ENCODE measurements at places on chromosomes 6 and 20.

GRCh38 chr20:59515013-59515905 lies 89.1 kb upstream of the PHACTR3 start:
- DNase-seq = no peak

- no peak for DNase-seq
Measured at GRCh38 chr6:39777218-39777617, 15.0 kb upstream of the DAAM2 start.

DNA sequence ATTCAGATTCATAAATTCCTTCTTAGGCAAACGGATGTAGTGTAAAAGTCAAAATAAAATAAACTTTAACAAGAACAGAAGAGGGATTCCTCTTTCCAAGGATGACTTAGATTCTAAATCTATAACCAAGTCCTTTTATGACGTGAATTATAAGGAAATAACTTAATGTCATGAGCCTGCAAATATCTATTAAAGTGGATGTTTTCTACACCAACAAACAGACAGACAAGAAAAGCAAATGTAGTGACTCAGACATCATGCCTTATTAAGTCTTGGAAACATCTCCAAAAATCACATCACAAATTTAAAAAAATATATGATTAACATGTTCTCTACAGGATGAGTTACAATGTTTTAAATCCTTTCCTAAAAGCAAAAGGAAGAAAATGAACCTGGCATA lies 397.1 kb downstream of the ESR1 start:
- no peak for DNase-seq

- DNase-seq = no peak
Measured at GRCh38 chr6:56525974-56526789, 116.5 kb downstream of the DST start.

- DNase-seq = no peak
Measured at GRCh38 chr20:2507464-2507863, 1.3 kb downstream of the ZNF343 start.

GRCh38 chr20:56429502-56429901 lies 17.4 kb downstream of the CASS4 start:
- DNase-seq = no peak

DNA sequence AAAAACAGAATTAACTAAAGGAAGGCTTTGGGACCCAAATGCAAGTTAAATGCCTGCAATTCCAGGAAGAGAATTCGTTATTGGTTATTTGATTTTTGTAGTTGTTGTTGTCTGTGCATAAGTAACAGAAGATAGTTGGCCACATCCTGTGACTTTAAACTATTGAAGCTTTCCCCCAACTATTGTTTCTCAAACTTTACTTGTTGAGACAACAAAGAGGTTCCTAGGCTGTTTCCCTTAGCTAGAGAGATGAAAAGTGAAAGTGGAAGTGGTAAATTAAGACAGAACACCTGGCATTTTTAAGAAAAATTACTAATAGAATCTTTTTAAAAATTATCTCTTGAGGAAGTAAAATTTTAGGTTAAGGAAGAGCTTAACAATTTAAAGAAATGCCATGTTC lies 525.2 kb downstream of the PKHD1 start:
- peak; percentile 15 for DNase-seq

DNA sequence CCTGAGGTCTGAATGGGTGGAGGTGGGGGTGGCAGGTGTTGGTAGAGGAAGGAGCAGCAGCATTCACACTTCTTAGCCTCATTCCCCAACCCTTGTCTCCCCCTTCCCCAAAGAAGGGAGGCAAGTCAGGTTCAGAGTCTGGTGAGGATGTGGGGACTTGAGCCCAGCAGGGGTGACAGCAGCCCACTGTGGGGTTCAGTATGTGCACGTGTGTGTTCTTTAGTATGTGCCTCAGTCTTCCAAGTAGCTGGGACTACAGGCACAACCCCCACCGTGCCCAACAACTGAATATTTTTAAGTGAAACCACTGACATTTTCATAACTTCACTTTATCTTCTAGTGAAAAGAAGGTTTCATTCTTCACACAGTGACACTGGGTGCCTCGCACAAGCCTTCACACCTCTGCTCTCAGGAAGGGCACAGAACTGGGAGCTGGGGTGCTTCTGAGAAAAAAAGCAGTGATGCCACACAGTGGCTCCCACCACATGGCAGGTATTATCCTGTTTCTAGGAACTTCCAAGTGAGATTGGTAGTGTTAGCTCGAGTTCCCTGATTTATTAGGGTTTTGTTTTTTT lies 33.4 kb upstream of the PRELID3B start:
- DNase-seq = no peak

- peak; percentile 42 for DNase-seq
Measured at GRCh38 chr20:56722042-56722441, 92.9 kb downstream of the TFAP2C start.

DNA sequence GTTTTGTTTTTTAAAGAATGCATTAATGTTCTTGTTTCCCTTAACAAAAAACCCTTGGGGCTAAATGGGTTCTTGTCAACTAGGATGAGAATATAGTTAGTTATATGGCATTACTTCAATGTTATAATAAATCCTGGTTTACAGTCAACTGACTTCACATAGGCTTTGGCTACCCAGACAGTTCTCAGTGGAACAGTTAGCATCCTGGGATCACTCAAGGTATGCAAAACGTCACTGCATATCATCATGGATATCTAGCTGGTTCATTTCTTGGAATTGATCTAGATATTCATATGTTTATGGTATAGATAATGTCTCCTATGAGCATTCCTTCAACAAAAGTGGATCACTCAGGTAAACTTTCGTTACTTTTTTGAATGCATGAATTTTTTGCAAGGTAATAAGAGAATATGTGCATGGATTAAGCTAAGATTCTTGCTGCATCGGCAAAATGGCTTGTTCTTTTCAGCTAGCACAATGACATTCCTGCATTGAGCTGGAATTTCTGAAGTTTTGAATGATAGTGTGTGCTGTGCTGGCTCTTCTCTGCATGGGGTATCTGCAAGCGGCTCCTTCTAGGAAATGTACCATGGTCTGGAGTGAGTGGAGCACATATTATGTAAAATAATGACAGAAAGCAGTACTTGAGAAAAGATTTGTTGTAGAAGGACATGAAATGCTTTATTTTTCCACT lies 138.9 kb downstream of the ADGRG6 start:
- DNase-seq = no peak

GRCh38 chr6:155853011-155853410 lies 397.4 kb upstream of the NOX3 start:
- DNase-seq = no peak

- DNase-seq = no peak
Measured at GRCh38 chr6:2883673-2884072, 19.4 kb downstream of the SERPINB9 start.

GRCh38 chr20:1503564-1504227 lies 12.5 kb upstream of the SIRPB2 start:
- peak; percentile 79 for DNase-seq

- no peak for DNase-seq
Measured at GRCh38 chr6:2410656-2411380, 165.4 kb upstream of the GMDS start.

DNA sequence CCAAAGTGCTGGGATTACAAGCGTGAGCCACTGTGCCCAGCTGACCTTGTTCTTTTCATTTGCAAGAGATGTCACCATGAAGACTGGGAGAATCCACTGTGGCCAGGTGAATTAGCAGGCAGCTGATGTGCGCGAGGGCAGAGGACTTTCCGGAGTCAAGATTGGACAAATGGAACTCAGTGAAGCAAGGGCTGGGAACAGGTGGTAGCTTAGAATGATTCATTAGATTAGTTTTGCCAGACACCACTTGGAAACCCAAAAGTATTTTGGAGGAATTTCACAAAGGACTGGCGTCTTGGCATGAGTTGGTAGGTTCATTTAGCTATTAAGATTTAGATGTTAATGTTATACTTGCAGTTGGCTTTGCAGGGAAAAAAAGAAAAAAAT lies 4.7 kb upstream of the AKAP7 start:
- DNase-seq = no peak

GRCh38 chr6:7897461-7898192 lies 13.0 kb downstream of the TXNDC5 start:
- DNase-seq = peak; percentile 64

GRCh38 chr6:90048206-90048967 lies 154.1 kb downstream of the GJA10 start:
- DNase-seq = no peak

- no peak for DNase-seq
Measured at GRCh38 chr20:44717986-44718385, 2.8 kb downstream of the CCN5 start.

- no peak for DNase-seq
Measured at GRCh38 chr20:59985164-59985563, 26.9 kb downstream of the CDH26 start.

GRCh38 chr20:39632176-39632575 lies 670.0 kb downstream of the DHX35 start:
- no peak for DNase-seq

- no peak for DNase-seq
Measured at GRCh38 chr20:45909817-45910669, 1.9 kb downstream of the PLTP start.
